Calu3 (cell line): ENCODE measurements at places on chromosomes 3 and 15. TPM values are rescaled to one million over a fixed set of nuclear protein-coding genes. Genes with fewer than 3 reads are reported as not detected.

Gene WDR5B
- total RNA-seq: 7.2 and 7.9 TPM in 2 replicates

Gene DUOXA1
- not detected in 2 replicates for total RNA-seq

Gene MCF2L2
- total RNA-seq: 0.27 and 0.35 TPM in 2 replicates

Gene CACNA2D2
- 0.12 TPM in 1 of 2 replicates, not detected in the other for total RNA-seq

Gene RAB6B
- 0.85 and 4.7 TPM in 2 replicates for total RNA-seq

Gene SNAP23
- total RNA-seq: 53.7 and 54.8 TPM in 2 replicates

Gene SUSD5
- 0.21 and 0.93 TPM in 2 replicates for total RNA-seq

Gene PRRT3
- 1.2 and 1.6 TPM in 2 replicates for total RNA-seq

Gene PLSCR2
- 2.9 and 5.1 TPM in 2 replicates for total RNA-seq

Gene ISLR2
- total RNA-seq: not detected in 2 replicates

Gene RBSN
- total RNA-seq: 18.9 and 21.2 TPM in 2 replicates

Gene GASK1A
- total RNA-seq: 1.6 and 2.3 TPM in 2 replicates

Gene CFAP20DC
- total RNA-seq: 5.8 and 5.9 TPM in 2 replicates

Gene HTR3E
- total RNA-seq: not detected in 2 replicates

Gene TMEM158
- total RNA-seq: 2.2 and 2.5 TPM in 2 replicates

Gene GABRR3
- not detected in 2 replicates for total RNA-seq

Gene DNAJA4
- 52.1 and 53.6 TPM in 2 replicates for total RNA-seq

Gene CHRD
- total RNA-seq: not detected in 2 replicates
